ENCODE measurements at places on chromosomes 16 and 17.

DNA sequence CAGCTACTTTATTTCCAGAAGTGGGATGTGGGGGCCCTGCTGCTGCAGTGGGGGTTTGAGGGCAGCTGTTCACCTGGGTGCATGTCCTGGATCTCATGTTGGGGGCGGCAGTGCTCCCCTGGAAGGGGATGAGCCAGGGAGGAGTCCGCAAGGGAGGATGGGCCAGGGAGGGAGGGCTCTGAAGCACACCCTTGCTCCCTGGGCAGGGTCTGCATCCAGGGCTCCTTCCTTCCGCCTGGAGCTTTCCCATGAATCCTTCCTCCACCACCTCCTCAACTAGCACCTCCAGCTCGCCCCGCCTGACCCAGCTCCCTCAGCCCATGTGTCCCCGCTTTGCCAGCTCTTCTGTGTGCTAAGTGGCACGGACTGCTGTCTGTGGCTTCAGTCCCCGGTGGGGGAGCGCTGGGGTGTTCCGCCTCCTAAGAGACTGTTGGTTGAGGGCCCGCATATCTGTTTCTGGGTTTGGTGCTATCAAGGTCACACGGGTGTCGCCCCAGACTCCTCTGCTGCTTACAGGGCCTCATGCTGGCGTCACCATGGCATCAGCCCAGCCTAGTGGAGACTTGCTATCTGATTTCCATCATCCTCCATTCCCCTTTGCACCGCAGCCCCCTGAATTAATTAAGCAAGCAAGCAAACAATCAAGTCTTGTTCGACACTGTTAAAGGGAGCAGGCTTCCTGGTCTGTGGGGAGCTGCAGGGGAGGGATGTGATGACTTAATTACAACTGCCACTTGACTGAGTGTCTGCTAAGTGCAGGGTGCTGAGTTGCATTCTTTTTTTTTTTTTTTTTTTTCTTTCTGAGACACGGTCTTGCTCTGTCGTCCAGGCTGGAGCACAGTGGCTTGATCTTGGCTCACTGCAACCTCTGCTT is 71.8 kb downstream of the PRKCA start:
- no peak for DNase-seq

- DNase-seq: no peak
Observed at GRCh38 chr17:60652454-60653247, 25.0 kb upstream of the BCAS3 start.

DNA sequence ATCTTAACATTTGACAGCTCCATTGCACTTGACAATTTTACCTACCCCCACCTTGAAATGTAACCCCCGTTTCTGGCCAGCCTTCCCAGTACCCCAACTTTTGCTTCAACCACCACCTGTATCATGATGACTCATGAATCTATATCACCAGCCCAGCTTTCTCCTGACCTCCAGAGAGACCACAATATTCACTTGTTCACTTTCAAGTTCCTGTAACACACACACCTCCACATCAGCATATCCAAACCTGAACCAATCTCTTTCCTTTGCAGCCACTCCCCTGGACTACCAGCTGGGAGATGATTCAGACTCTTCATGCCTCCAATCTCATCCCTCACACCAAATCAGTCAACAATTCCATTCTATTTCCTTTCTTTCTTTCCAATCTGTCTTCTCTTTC is 8.0 kb downstream of the SMG6 start:
- DNase-seq: no peak

DNA sequence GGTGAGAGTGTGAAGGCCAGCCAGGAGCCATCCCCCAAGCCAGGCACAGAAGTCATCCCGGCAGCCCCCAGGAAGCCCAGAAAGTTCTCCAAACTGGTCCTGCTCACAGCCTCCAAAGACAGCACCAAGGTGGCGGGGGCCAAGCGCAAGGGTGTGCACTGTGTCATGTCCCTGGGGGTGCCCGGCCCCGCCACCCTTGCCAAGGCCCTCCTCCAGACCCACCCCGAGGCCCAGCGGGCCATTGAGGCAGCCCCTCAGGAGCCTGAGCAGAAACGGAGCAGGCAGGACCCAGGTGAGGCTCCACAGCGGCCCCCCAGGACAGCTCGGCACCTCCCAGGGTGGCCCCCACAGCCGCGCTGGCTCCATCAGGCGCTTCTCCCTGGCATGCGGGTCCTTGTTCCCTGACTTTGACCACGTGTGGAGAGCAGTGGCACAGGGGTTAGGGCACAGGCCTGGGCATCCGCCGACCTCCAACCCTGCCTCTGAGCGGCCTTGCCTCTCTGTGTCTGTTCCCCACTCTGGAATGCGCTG is 13.5 kb downstream of the FLYWCH2 start:
- DNase-seq: no peak

DNA sequence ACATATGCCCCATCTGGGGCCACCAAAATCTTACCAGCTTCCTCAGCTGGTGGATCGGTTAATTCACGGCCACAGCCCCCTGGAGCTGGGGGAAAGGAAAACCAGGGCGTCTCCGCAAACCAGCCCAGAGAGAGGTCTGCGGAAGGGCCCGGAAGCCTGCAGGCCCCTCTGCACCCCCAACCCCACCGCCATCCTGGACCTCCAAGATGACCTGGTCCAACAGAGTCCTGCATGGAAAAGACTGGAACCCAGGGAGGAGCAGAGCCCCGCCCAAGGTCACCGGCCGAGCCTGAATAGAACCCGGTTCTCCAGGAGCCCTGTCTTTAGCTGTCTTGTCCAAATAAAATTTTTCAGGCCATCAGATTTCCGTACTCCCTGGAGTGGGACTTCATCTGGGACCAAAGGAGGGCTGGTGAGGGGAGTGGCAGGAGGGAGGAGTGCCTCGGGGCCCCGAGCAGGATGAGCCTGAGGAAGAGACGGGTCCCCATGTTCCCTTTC is 37.4 kb upstream of the NDRG4 start:
- DNase-seq: no peak

All from NCI-H1694 (cell line).